Sciatic nerve (tissue), 2 donors: ENCODE measurements at places on chromosomes 12 and 14.

GRCh38 chr14:65866886-65867285 lies 454.4 kb downstream of the FUT8 start:
- no peak for DNase-seq

GRCh38 chr12:116126610-116127009 lies 150.9 kb downstream of the MED13L start:
- DNase-seq, result no peak

- no peak for DNase-seq
Observed at GRCh38 chr14:59278111-59278510, 89.6 kb downstream of the DAAM1 start.

- DNase-seq, result peak; percentile 77
Observed at GRCh38 chr14:32075672-32076277, 1.3 kb upstream of the ARHGAP5 start.

DNA sequence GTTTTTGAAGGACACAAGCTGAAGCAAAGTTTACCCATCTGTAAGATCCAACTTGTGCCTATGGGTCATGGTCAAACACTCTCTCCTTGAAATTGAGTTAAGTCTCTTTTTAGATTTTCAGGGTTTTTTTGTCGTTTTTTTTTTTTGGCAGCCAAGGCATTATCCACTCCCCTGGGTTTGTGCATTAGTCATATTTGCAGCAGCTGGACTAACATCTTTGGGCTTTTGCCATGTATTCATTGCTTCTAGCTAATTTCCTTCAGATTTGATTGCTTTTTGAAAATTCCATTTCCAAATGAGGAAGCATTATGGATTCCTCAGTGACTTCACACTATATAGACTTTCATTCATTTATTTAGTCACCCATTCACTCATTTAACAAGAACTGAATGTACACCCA lies 80.3 kb upstream of the SRRM4 start:
- no peak for DNase-seq

GRCh38 chr14:57493467-57494181 lies at the start of gene CCDC198:
TSS of gene CCDC198 (minus strand) at chr14:57493857. CDS start at chr14:57493715, 142 bp downstream.
- DNase-seq, result no peak

GRCh38 chr12:121839993-121840761 lies 18.5 kb downstream of the HPD start:
- DNase-seq, result no peak

GRCh38 chr14:85625925-85626585 lies 96.1 kb downstream of the FLRT2 start:
- DNase-seq, result no peak
